Putamen (tissue), 1 donor: ENCODE measurements at places on chromosomes 7 and 10.

- peak; percentile 66 for DNase-seq
Observed at GRCh38 chr10:97708976-97709946, 4.3 kb upstream of the MARVELD1 start.

GRCh38 chr7:32616625-32617024, 121.3 kb downstream of the AVL9 start:
- no peak for DNase-seq

DNA sequence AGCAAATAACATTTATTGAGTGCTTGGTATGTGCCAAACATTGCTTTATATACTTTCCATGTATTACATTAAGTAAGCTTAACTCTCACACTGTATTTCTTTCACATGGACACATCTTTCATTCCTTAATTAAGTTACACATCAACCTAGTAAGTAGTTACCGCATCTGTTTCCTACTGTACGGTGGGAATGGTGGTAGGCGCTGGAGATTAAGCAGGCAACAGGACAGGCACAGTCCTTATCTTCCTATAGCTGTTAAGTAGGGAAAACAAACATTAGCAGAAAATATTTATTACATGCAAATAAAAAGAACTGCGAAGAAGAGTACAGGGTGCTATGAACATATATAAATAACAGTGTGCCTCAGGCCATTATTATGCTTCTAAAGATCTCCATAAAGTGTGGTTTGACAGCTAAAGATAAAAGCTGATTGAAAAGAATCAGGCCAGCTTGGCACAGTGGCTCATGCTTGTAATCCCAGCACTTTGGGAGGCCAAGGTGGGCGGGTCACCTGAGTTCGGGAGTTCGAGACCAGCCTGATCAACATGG, 105.0 kb downstream of the SUGCT start:
- no peak for DNase-seq

GRCh38 chr10:58517081-58517480, 4.4 kb downstream of the BICC1 start:
- no peak for DNase-seq

DNA sequence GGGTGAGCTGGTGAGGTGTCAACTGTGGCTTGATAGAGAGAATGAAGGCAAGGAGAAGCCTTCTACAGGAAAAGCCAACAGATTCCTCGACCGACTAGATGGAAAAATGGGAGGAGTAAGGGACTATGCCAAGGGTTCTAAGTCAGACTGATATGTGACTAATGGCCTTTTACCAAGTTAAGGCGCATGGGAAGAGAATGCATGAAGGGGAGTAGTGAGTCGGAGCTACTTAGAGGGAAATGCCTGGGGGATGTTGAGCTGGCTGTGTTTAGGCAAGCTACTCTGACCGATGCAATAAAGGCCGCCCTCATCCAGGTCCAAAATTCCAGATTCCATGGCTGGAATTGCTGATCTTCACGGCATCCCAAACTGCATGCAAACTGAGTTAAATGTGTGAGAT, 48.2 kb downstream of the APBB1IP start:
- no peak for DNase-seq

DNA sequence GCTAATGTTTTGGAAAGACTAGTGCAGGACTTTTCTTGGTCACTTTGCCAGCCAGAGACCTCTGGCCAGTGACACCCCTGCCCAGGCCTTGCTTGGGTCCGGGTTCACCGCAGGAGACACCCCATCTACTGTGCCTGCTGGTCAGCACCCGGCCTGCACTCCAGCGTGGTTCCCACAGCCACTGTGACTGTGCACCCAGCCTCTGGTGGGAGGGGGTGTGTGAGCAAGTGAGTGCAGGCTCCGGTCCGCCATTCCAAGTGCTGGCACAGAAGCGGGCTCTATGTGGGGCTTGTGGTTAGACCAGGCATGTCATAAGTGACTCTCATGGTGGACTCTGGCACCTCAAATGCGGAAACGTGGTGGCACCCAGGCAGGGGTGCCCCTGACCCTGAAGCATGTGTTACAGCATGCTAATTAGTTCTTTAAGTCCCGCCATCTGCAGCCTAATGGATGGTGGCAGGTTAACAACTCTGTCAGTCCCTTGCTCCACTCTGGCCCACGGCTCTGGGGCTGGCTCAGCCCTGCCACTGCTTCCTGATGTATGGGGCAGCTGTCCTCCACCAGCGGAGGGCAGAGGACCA, 311.9 kb upstream of the HGF start:
- DNase-seq: no peak

DNA sequence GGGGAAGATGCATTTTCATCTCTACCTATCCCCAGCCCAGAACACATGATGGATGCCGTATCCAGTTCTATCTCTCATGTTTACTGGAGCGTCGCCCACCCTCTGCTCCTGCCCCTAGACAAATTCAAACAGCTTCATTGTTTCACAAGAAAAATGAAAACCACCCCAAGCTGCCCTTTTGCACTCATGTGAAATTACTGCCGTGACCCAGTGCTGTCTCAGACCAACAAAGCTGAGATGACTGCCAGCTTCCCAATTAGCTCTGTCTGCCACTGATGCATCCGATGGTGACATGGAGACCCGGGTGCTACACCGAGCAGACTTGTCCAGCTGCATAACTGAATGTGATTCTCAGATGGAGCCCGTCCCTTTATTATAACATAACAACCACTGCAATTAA, 67.7 kb downstream of the FOXI2 start:
- DNase-seq: no peak

DNA sequence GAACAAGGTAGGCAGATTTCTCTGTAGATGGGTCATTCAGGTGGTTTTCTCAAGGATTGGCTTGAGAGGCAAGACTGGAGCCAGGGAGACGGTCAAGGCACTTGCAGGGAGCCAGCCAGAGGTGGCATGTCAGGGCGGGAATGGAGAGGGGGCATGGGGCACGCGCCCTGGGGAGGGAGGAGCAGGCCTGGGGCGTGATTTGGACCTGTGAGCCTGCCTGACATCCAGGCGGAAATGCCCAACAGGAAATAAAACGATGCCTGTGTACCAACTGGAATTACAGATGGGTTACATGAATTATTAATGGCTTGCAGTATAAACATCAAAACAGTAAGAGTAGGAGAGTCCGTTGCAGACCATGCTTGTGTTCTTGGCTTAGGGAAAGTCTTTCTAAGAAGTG, 8.6 kb upstream of the SUN1 start:
- DNase-seq: no peak
